ENCODE measurements at places on chromosomes 4 and X.

GRCh38 chr4:84966382-84967242 lies at the start of gene WDFY3:
TSS of gene WDFY3 (minus strand) at chr4:84966690. CDS start at chr4:84860591, 106,099 bp downstream.
- peak; percentile 95 for DNase-seq

DNA sequence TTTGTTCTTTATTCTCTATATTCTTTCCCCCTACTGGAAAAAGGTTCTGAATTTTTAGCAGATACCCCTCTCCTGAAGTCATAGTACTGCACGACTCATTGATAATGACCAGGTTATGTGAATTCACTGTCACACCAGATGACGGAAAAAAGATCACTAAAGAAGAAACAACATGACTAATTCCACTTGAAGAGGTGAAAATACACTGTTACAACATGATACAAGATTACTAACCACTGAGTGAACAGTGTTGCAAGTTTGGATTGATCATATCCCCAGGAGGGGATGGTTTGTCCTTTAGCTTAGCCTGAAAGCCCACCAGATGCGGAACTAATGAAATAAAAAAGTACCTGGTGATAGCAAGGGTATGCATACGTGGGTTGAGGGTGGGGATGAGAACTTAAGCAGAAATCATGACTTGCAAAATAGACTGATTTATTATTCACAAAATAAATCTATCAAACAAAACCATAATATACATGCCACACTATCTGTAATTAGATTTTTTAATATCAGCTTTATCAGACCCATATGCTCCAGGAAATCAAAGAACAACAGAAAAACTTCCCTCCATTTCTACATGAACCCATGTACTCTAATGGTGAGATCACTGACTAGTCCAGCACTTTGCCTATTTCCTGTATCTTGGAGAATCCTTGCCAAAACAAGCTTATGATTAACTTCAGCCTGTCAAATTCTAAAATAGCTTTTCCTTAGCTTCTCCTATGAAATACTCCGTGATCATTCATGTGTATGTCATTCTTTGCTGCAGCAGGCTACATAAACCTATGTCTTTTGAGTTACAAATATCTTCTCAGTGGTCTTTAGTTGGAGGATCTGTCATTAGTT lies 257.4 kb upstream of the AGA start:
- DNase-seq, result no peak

- no peak for DNase-seq
Observed at GRCh38 chr4:90786602-90787001, 659.4 kb downstream of the CCSER1 start.

GRCh38 chrX:1442016-1442665 lies 10.6 kb downstream of the ASMTL start:
- no peak for DNase-seq

DNA sequence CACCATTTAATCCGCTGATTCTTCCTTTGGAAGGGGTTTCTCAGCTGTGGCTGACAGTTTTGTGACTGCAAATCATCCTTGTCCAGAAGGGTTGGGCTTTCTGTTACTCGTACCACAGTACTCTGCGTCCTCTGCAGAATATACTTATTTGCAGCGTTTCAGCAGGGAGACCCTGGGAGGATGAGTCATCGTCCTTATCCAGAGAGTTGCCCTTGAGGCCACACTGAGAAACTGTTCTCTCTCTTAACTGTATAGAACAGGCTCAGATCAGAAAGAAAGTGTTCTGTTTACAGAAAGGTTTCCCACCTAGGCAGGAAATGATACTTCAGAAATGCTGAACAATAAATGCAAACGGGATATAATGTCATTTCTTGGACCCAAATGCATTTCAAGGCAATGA lies 47.8 kb upstream of the DDX53 start:
- no peak for DNase-seq

- no peak for DNase-seq
Observed at GRCh38 chr4:38150766-38151165, 190.6 kb downstream of the PTTG2 start.

GRCh38 chr4:154511981-154512380 lies 20.4 kb upstream of the DCHS2 start:
- no peak for DNase-seq

DNA sequence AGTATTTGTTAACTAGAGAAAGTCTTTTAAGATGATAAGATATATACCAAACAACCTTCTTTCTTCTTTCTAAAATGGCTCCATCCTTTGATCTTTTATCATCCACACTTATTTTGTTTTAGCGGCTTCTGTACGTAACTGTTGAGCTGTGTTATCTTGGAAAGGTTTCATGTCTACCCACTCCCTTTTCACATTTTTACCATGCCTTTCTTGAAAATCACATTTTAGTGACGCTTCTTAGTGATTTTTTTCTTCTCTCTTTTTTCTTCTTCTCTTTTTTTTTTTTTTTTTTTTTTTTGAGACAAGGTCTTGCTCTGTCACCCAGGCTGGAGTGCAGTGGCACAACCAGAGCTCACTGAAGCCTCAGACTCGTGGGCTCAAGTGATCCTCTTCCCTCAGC lies 135.1 kb downstream of the CHIC2 start:
- DNase-seq, result no peak

GRCh38 chr4:113759696-113760093 lies 1.8 kb downstream of the CAMK2D start:
- no peak for DNase-seq

DNA sequence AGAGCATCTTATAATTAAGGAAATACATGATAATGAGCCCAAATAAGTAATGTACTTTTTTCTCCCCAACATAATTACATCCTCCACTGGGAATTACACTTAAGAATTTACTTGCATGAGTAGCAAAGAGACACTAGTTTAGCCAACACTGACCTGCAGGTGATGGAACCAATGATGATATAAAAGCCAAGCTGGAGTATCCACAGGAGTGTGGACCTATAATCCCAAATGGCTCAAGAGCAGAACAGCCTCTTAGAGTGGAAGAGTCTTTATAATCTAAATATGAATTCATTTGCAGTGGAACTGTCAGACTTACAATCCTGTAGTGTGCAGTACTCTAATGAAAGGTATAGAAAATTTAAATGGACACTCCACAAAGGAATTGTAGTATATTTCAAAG lies 22.2 kb downstream of the WDR19 start:
- DNase-seq, result no peak

- no peak for DNase-seq
Observed at GRCh38 chrX:38151441-38151840, 69.2 kb downstream of the SRPX start.

GRCh38 chr4:175873707-175874106 lies 61.6 kb upstream of the GPM6A start:
- no peak for DNase-seq

GRCh38 chr4:178205826-178206225 lies 763.6 kb upstream of the AGA start:
- DNase-seq, result no peak

- no peak for DNase-seq
Observed at GRCh38 chrX:85375333-85375738, 4.1 kb downstream of the POF1B start.

- DNase-seq, result peak; percentile 5
Observed at GRCh38 chrX:135275973-135276372, 24.1 kb downstream of the ETDA start.

DNA sequence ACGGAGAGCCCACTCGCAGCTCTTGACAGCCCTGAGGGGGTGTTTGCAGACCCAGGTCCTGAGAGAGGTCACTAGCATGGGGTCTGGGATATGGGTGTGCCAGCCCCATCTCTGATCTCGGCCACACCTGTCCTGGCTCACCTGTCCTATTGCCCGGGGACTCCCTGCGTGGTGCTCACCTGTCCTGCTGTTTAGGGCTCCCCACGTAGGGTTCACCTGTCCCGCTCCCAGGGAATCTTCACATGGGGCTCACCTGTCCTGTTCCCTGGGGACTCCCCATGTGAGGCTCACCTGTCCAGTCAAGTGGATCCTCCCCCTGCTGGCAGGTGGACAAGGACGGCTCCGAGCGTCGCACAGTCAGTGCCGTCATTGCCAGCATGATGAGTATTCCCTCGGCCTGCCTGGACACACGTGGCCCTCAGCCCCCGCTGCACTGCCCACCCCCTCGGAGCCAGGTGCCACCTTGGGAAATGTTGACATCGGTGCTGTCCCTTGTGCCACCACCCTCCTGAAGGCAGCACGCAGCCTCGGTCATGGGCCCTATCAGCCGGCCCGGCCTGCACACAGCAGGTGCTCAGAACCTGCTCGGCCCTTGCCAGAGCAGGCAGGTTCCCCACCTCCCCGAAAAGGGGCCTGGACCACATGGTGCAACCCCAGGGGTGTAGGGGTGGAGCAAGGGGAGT lies 6.3 kb downstream of the SLC49A3 start:
- no peak for DNase-seq

DNA sequence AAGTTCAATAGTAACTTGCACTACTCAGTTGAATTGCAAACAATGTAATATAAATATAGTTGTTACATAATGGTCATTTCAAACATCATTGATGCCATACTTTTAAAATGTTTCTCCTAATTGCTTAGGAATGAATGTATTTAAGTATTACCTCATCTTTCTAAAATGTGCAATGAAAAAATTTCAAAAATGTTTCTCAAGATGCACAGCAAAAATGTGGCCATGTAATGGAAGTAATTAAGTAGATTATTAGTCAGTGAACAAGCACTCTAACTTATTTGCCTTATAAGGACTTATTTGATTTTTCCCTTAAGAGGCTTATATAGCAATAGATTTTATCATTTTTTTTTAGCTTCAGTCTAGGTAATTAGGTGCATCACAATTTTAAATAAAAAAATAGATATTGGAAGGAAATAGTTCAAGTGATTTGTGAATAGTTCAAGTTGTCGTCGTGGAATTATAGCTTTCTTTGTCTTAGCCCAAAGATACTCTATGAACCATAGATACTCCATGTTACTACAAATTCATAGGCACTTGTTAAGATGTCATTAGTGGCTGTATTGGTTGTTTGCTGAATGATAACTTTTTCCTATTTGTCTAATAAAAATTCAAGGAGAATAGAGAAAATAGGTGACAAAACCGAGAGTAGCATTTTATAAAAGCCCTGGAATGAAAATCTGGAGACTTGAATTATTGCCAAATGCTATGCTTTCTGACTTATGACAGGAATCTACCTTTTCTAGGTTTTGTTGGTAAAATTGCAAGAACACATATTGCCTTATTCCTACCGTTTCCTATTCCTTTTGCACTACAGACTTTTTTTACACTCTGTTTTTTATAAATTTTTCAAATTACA lies 118.5 kb downstream of the TLL1 start:
- DNase-seq, result no peak

- no peak for DNase-seq
Observed at GRCh38 chrX:133698298-133698697, 283.0 kb upstream of the GPC4 start.

GRCh38 chr4:8637456-8637984 lies 45.0 kb downstream of the CPZ start:
- DNase-seq, result no peak

GRCh38 chr4:2482693-2483092 lies 13.8 kb downstream of the RNF4 start:
- DNase-seq, result no peak

Data from inflammatory macrophage treated with lipopolysaccharide for 4 hours (primary cell).